ENCODE measurements at places on chromosomes 12 and 14. TPM values are rescaled to one million over a fixed set of nuclear protein-coding genes. Genes with fewer than 3 reads are reported as not detected.
A peak's percentile ranks its signal among the peaks of the same experiment; 100 is the strongest.

DNA sequence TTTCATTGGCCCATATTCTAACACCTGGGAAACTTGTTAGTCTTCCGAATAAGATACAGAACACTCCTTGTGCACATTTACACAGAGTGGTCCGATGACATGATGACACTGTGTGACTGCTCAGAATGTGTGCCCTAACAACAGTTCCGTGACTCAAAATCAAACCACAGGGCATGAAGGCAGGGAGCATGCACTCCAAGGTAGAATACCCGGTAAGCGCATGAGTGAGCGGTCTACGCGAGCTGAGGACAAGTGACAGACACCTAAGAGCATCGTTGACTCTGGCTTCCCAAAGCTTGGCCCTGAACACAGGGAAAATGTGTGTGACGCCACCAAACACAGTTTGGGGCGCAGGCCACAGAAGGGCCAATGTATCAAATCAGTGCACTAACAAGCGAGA is 18.6 kb downstream of the CLIP1 start:
- DNase-seq: no peak

GRCh38 chr14:96737881-96738280 is 59.3 kb upstream of the VRK1 start:
- DNase-seq: no peak

GRCh38 chr12:42284876-42285275 is 41.0 kb downstream of the ZCRB1 start:
- no peak for DNase-seq

- DNase-seq: no peak
Measured at GRCh38 chr12:24561882-24562770, 386.8 kb downstream of the BCAT1 start.

DNA sequence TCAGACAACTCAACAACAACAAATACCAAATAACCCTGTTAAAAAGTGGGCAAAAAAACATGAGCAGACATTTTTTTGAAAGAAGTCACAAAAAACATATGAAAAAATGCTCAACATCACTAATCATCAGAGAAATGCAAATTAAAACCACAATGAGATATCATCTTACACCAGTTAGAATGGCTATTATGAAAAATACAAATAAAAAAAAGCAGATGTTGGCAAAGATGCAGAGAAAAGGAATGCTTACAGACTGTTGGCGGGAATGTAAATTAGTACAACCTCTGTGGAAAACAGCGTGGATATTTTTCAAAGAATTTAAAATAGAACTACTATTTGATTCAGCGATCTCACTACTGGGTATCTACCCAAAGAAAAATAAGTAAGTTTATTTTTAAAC is 114.0 kb downstream of the SLC38A4 start:
- no peak for DNase-seq

- DNase-seq: peak; percentile 6
Measured at GRCh38 chr12:38905480-38906351, at the start of gene CPNE8. TSS of gene CPNE8 (minus strand) at chr12:38905591. CDS start at chr12:38905534, 57 bp downstream.

DNA sequence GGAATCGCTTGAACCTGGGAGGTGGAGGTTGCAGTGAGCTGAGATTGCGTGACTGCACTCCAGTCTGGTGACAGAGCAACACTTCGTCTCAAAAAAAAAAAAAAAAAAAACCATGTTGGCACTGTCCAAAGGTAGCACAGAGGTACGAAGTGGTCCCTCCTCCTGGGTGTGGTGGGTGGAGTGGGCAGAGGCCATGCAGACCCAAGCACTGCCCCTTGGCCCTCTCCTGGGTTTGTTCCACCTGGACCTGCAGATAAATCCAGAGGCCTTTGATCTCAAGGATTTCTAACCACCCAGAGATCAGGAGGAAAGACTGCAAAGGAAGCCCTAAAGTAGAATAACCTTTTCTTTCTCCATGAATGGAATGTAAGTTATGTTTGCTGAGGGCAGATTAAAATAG is 8.7 kb upstream of the GALNT6 start:
- no peak for DNase-seq

- no peak for DNase-seq
Measured at GRCh38 chr12:51962737-51963136, 11.2 kb downstream of the ACVR1B start.

- DNase-seq: no peak
Measured at GRCh38 chr12:65614259-65614889, 209.9 kb upstream of the HMGA2 start.

DNA sequence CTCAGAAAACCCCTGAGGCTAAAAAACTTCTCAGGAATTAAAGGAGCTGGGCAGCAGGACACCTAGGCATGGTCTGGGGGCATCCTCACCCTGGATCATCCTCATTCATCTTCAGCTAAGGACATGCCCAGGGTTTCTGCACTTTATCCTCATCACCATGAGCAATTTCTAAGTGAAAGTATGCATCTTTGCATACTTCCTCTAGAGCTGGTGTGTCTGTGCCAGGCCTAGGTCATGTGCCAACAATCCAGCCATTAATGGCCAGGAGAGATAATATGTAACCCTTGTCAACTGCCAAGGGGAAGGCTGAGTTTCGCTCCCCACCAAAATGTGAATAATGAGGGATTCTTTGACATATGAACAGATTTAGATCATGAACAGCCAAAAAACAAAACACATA is 160.5 kb downstream of the KITLG start:
- DNase-seq: no peak

- no peak for DNase-seq
Measured at GRCh38 chr12:114776731-114777442, 92.9 kb upstream of the TBX3 start.

GRCh38 chr12:4174417-4174816 is 99.1 kb upstream of the CCND2 start:
- DNase-seq: no peak

DNA sequence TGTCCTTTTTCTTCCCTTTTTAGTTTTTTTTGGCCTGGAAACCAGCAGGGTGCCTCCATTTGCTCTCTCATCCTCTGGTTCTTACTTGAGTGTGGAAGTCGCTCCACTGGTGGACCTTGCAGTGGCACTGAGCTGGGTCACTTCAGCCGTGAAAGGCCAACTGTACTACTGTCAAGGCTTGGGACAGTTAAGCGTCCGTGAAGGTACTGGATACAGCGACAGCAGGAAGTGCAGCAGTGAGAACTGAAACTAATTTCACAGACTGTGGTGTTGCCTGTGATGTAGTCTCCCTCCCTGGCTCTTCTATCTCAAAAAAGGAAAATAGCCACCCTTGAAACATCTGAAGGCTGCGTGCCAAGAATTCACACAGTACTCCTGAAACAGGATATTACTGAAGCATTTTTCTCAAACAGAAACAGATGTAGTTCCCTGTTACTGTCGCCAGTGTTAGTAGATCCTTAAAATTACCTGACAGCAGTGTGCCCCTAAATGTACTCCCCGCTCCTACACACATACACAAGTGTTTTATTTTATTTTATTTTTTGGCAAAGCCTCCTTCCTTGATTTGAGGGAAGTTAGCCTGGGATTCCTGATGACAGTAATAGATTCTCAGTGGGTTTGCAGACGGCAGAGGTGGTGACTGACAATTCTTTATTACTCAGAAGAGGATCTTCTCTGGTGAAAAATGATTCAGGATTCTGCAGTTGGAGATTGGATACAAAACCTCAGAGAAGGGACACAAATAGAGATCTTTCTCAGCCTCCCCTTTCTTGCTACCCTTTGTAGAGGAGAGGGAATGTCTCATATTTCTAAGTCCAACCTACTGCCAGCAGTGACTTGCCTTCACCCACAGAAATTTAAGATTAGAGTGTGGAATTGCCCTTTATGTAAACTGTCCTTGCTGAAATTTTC is 4.4 kb downstream of the SUSD6 start:
- DNase-seq: no peak

GRCh38 chr14:74495356-74495755 is 1.8 kb downstream of the ISCA2 start:
- DNase-seq: no peak

DNA sequence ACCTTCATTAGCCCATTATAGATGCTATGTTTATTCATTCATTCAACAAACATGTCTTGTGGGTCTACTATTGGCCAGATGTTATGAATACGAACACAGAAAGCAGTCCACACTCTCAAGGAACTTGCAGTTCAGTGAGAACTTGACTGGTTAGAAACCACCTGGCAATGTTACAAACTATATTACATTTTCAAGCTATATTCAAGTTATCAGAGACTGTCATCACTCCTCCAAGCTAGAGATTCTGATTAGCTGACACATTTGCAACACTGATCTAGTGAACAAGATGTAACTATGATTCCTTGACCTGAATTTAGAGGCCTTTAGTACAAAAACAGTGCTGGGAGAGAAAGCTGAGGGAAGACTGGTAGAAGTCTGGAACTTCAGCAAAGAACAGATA is 170.7 kb upstream of the EEA1 start:
- DNase-seq: no peak

DNA sequence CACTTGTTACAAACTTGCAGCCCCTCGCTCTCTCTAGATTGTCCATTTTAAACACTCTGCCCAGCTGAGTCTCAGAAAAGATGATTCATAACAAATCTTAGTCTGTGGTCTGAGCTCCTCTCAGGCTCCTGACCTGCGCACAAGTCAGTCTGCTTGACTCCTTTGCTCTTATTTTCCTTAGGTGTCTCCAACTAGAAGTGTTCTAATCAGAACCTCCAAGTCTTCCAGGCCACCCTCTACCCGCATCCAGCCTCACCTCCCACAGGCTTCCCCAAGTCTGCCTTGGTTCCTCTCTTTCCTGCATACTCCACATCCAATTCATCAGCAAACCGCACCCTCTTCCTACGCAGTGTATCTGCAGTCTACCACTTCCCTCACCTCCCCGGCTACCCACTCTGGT is 42.4 kb upstream of the BDKRB2 start:
- DNase-seq: no peak

DNA sequence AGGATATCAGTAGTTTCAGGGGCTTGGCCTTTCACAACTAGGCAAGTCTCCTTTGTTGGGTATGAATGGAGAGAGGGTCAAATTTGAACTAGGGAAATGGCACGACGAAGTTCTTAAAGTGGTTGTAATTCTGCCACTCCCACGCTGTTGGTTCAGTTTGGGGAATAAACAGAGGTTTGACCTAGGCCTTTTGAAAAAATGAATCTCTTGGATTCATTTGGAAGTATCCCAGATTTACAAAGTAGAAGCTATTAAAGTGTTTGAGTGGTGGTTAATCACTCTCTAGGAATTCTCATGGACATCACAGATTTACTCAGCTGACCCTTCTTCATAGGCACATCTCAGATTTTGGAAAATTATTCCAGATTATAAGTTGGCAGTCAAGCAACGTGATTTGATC is 14.8 kb downstream of the BATF start:
- DNase-seq: no peak

The POTEM gene
- total RNA-seq: not detected

The EIF2S3B gene
- total RNA-seq: 0.45 TPM

The TSPAN8 gene
- total RNA-seq: not detected

The TRPV4 gene
- total RNA-seq: not detected

The CYP27B1 gene
- 1.7 TPM for total RNA-seq

The LPAR5 gene
- 8.1 TPM for total RNA-seq

The RNASE7 gene
- total RNA-seq: not detected

The PTPRR gene
- total RNA-seq: not detected

The PTPN21 gene
- not detected for total RNA-seq

The LRFN5 gene
- total RNA-seq: not detected

The BBS10 gene
- 2.4 TPM for total RNA-seq

Measured in T-helper 17 cell (primary cell).